ENCODE measurements at places on chromosomes 6 and 20.

GRCh38 chr20:20237093-20237959, 130.6 kb upstream of the INSM1 start:
- DNase-seq, result no peak

DNA sequence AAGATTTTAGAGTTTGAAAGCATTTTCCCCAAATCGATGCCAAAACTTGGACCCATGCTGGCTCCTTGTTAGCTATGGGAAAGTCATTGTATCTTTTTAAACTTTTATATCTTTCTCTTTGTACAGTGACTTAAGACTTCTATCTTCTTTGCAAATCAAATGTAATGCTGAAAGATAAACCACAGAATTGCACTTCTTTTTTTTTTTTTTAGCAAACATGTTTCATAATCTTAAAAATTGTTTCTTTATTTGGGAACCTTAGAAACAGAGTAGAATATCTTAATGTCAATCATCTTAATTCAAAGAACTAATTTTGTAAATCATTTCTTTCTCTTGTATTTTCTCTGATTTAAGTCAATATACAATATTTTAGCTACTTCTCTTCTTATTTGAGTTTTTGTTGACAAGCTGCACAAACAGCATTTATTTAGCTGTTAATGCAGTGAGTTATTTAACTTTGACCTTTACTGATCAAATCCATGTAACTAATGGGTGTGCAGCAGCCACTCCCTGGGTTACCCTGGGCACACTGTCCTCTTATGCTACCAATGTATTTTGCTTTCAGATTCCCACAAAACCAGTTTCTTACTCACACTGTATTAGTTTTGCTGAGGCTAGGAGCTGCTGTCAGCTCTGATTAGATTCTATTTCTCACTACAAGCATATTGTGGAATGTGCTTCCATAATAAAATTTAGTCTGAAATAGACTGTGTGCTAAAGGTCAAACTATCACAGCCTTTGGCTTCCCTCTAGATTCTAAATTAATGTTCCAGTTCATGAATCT, 279.6 kb downstream of the ADGB start:
- no peak for DNase-seq

DNA sequence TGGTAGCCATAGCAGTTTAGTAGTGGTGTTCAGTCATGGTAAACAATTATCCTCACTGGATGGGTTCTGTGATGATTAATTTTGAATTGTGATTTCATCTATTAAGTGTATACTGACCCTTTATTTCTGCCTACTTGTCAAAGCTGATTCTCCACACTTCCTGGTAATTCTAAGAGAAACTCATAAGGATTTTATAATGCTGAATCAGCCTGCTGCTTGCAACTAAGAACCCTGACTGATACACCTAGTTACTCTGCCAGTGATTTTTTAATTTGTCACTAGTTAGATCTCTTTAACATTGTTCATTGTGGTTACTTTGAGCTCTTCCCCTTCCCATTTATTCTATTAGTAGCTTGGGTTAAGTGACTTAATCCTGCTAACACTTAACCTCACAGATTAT, 8.6 kb downstream of the CDC40 start:
- no peak for DNase-seq

- no peak for DNase-seq
These were observed 67.5 kb upstream of the EDN1 start for GRCh38 chr6:12222405-12223366.

All from Right ventricle myocardium superior (tissue), 1 donor.